ENCODE measurements at places on chromosomes 12 and 14. TPM values are rescaled to one million over a fixed set of nuclear protein-coding genes. Genes with fewer than 3 reads are reported as not detected.

The CLMN gene
- polyA plus RNA-seq = 29.0 TPM

GRCh38 chr12:108751821-108752220, 20.5 kb upstream of the CORO1C start:
- DNase-seq = no peak

- DNase-seq = no peak
These were observed 182.3 kb upstream of the PLEKHG7 start for GRCh38 chr12:92520511-92520910.

DNA sequence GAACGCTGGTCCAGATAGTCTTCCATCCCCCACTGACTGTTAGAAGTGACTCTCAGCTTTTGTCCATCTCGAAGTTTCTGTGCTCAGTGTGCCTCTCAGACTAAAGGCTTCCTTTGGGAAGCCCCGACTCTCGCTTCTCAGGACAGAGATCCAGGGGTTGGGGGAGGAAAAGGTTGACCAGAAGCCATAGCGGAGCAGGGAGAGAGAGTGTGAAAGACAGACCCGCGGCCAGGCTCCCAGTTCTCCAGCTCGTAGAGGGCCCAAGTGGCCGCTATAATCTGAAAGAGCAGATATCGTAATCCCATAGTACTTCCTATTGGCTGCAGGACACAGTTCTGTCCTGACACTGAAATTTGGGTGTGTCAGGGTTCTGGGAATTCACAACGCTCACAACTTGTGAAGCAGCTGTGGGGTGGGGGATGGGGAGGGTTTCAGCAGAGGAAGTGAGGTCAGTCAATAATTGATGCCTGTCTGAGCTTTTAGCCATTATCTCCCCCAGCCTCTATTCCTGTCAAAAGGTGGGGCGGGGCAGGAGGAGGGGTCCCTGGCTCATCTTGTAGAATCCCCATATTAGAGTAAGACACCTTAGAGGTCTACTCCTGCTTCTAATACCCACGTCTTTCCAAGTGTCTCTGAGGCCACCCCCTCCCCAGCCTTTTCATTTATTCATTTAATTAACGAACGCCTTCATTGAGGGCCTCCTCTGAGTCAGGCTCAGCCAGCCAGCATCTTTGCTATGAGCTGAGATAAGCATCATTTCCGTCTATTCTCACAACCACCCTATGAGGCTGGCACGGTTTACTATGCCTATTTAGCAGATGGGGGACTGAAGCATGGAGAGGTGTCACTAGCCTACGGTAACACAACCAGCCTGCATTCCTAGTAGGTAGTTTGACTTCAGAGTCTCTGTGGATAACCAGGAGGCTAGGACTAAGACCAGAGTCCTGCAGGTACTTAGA, 1.6 kb upstream of the ACVRL1 start:
- DNase-seq = no peak

DNA sequence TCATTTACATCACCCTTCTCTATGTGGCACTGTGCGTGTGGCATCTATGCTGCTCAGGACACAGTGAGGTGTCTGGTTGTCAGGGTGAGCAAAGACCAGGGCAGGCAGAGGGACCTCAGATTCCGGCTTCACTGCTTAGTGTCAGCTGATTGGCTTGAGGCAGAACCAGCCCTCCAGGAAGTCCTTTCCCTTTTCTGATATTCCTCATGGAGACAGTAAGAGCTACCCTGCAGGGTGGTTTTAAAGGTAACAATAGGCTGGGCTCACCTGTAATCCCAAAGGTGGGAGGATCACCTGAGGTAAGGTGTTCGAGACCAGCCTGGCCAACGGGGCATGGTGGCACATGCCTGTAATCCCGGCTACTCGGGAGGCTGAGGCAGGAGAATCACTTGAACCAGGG, 129.3 kb upstream of the AMIGO2 start:
- DNase-seq = no peak

GRCh38 chr12:124317400-124317799, 22.5 kb downstream of the RFLNA start:
- DNase-seq = no peak

DNA sequence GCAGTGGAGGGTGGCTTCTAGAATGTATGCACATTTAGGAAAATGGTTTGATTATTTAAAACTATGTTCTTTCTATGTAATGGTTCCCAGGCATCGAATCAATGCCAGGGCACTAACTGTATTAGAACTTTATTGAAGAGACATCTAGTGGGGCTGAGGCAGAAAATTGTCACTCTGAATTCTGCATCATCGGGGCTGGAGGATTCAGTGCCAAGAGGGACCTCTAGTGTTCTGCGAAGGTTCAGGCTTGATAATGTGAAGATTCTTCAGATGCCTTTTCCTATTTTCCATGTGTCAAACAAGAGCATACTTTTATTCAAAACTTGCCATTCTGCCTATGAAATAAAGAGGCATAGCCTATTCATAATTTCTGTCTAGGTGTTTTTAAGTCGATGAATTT, 146.3 kb downstream of the CAND1 start:
- no peak for DNase-seq

DNA sequence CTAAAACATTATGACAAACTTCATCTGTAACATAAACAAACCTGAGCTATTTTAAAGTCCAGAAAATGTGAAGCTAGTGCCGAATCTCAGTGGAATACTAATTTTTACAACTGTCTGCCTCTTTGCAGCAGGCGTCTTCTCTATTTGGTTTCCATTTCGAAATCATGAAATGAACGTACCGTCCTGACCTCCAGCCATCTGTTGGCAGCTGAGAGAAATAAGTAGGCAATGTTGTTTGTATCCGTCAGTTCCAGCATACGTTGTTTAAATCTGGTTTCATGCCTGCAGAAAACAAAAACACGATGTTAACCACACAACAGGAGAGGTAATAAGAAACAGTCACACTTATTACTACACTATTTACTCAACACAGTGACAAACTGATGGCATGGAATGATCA, 54.3 kb upstream of the KCNJ8 start:
- no peak for DNase-seq

- DNase-seq = no peak
These were observed 13.9 kb upstream of the HDAC7 start for GRCh38 chr12:47833591-47834012.
